ENCODE measurements at places on chromosomes 12 and 14.
A peak's percentile ranks its signal among the peaks of the same experiment; 100 is the strongest.

DNA sequence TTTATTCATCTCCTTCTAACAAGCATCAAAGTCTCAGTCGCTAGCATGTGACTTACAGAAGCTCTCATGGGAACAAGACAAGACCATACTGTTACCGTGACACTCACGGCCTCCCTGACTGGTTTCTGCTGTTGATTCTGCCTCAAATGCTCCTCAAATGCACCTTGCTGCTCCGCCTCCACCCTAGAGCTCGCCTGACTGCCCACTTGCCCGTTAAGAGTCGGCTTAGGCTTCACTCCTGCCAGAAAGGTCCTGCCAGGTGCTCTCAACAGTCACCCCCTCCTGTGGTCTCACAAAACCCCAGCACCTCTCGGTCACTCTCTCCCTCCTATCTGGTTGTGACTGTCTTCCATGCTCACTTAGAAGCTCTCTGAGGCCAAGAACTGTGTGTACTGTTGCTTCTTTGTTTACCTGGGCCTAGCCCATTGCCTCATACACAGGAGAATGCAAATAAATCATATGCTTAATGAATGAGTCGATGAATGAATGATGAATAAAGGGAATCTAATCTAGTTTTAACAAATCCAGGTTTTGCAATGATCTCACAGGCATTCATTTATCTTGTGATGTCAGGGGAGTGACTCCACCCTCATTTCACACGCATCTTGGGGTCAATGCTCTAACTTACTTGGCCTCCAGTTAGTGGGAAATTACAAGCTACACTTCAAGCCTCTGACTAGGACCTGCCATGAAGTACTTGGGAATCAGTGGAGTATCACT, 41.3 kb downstream of the SSH1 start:
- no peak for DNase-seq

DNA sequence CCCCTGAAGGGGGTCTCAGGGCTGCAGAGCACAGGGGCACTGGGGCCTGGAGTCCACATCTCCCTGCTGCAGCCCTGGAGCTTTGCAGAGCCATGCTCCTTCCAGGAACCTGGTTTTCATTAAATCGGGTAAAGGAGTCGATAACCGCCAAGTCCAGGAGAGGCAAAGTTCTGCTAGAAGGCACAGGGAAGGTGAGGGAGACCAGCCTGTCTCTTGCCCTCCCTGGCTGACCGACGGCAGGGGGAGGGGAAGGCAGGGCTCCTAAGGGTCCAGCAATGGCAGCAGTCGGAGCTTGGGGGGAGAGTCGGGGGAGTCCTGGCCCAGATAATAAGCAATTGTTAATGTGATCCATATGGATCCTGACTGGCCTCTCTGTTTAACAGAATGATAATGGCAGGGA, 3.0 kb downstream of the FIGNL2 start:
- DNase-seq = no peak

DNA sequence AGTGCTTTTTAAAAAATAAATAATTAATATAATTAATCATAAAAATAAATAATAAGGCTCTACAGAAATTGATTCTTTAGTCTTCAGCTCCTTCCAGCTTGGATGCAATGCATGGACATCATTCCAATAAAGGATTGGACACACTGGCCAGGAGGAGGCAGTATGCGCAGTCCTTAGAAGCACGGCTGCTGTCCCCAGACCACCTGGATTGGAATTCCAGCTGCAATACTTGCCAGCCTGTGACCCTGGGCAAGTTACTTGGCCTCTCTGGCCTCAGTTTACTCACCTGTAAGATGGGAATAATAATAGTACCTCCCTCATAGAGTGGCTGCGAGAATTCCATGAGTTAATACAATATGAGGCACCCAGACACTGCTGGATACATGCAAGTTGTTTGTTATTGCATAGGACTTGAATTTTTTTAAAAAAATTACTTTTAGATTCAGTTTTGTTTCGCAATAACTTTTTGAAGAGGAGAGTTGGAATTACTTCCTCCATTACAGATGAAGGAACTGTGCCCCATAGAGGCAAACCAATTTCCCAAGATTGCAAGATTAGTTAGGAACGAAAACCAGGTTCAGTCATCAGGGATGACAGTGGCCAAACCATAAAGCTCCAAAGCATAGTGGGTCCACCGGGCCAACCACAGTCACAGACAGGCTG, 12.2 kb downstream of the RPH3A start:
- DNase-seq = no peak

DNA sequence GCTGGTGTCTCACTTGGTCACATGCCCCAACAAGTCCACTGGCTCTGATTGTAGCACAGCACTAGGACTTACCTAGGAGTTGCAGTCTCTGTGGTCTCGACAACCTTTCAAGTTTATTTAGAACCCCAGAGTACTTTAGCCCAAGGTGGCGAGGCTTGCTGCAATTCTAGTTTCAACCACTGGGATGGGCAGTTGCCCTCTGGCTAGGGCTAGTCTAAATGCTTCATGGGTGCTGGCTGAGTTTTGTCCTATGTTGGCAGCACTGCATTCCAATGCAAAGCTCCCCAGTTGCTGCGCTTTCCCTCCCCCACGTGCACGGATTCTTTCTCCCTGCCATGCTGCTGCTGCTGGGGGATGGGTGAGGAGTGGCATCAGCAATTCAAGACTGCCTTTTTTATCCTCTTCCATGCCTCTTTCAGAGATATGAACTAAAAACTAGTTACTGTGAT, 207.9 kb downstream of the SYNE2 start:
- no peak for DNase-seq

GRCh38 chr12:65656156-65656882, 168.0 kb upstream of the HMGA2 start:
- DNase-seq = no peak

DNA sequence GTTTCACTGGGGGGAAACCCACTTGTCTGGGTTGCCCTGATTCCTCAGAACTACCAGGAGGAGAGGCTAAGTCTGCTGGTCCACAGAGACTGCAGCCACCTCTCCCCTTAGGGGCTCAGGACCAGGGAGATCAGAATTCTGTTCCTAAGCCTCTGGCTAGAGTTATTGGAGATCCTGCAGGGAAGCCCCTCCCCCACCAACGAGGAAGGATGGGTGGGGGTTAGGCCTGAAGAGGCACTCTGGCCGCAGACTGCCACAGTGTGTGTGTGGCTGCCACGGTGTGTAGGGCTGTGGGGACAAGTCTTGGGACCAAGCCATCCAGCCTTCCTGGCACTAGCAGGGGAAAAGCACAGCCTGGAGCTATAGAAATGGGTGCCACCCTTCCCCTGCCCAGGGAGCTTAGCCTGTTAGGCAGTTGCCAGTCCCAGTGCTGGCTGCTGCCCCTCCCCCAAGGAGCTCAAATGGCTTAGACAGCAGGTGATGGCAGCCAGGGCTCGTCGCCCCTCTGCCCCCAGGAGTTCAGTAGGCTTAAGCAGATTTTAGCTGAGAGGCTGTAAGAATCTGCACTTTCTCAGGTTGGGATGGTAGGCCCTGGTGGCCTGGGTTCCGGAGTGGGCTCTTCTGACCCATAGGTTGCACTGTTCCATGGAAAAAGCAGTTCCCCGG, 107.7 kb downstream of the ERGIC2 start:
- DNase-seq = no peak

- DNase-seq = no peak
Measured at GRCh38 chr12:57896115-57896433, 45.3 kb upstream of the ATP23 start.

GRCh38 chr12:71865757-71866536, 26.4 kb downstream of the TBC1D15 start:
- no peak for DNase-seq

GRCh38 chr12:43381879-43382278, 170.1 kb downstream of the ADAMTS20 start:
- no peak for DNase-seq

DNA sequence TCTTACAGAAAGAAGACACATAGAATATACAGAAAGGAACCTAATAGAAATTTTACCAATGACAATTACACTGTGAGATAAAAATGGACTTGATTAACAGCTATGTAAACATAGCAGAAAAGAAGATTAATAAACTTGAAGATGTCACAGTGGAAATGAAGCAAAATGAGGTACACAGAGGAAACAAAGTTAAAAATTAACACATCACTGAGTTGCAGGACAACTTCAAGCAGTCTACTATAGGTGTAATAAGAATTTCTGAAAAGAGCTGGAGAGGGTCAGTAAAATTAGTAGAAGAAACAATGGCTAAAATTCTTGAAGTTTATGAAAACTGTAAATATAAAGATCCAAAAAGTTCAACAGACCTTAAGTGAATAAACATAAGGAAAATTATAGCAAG, 738.7 kb downstream of the C12orf50 start:
- no peak for DNase-seq

DNA sequence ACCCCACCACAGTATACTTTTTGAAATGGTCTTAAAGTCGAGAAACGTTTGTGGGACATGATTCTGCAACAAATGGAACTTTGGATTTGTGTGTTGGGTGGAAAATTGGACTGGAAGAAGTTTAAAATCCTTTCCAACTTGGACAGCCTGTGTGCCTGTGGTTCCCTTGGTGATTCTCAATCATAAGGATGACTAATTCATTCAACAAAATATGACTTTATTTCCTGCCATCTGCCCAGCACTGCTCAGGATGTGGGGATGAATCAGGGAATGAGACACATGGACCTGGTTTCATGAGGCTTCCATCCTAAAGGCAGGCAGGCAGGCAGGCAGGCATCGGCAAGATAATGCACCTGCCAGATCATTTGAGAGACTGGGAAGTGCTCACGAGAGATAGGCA, 57.3 kb upstream of the TMEM132D start:
- no peak for DNase-seq

- DNase-seq = no peak
Measured at GRCh38 chr12:113058553-113058952, 2.0 kb downstream of the DTX1 start.

- DNase-seq = no peak
Measured at GRCh38 chr12:1350055-1350933, 244.1 kb downstream of the FBXL14 start.

DNA sequence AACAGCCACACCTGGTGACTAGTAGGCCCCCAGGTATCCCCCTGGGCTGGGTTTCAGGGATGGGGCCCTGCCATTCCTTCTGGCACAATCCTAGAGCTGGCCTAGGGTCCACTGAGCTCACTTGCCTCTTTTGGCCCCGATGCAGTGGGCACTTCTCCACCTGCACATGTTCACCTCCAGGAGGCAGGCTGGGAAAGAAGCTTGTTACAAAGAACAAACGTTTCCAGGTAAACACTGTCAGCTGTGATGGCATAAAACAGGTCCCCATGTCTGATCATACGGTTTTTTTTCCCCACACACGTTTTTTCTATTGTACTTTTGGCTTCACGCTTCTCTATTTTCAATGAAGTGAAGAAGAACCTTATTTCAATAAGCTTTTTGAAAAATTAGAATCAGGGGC, 15.8 kb upstream of the HVCN1 start:
- no peak for DNase-seq

GRCh38 chr12:31724557-31724956, 4.3 kb downstream of the AMN1 start:
- DNase-seq = no peak

DNA sequence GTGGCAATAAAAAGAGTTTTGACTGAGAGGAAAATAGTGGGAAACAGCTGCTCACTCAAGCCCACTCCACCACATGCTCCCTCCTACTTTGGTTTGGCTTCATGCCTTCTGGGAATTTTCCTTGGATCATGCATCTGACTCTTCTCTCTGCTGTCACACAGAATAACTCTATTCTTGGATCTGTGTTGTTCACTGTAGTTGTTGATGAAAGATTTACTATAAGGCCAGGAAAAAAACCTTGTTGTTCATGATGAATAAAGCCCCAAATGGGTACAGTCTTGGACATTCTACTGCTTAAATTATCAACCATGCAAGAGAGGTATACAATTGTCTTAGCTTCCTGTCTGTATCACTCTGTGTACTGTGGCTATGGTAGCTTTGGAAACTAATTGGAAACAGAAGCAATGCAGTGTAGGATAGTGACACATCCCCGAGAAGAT, 70.5 kb downstream of the TMX1 start:
- no peak for DNase-seq

GRCh38 chr12:15037091-15037687, 64.3 kb downstream of the PDE6H start:
- no peak for DNase-seq

DNA sequence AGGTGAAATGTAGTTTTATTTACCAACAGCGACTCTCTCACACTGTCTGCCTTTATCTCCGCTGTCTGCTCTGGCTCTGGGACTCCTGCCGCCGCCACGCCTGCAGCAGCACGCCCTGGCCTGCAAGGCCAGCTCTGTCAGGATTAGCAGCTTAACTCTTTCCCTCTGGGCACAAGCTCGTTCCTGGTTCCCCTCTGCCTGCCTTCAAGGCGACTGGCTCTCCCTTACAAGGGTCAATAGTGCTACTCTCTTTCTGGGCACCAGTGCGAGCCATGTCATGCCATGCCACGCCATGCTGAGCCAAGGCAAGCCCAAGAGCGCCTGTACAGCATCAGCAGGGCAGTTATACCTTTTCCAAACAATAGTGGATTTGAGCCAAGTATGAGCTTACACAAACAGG, 3.6 kb upstream of the CLEC2B start:
- DNase-seq = no peak

GRCh38 chr14:68507544-68508081, 285.3 kb downstream of the ZFP36L1 start:
- peak; percentile 37 for DNase-seq

DNA sequence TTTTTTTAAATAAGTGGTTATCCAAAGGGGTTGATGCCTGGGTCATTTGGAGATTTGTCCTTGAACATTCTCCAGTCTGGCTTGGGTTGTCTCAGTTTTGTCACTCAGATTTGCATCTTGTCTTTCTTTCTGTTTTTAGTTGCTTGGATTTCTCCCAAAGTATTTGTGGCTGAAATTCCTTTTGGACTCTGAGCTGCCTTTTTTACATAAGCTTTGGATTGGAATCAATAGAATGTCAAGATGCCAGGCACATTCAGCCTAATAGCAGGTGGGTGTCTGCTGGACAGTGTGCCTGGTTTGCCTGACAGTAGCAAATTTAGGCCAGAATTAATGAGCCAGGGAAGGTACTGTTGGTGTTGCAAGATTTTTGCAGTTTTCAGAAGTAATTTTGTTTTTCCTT, 50.0 kb downstream of the FLRT2 start:
- no peak for DNase-seq

- no peak for DNase-seq
Measured at GRCh38 chr14:93997916-93998870, 1.1 kb downstream of the CCDC197 start.

DNA sequence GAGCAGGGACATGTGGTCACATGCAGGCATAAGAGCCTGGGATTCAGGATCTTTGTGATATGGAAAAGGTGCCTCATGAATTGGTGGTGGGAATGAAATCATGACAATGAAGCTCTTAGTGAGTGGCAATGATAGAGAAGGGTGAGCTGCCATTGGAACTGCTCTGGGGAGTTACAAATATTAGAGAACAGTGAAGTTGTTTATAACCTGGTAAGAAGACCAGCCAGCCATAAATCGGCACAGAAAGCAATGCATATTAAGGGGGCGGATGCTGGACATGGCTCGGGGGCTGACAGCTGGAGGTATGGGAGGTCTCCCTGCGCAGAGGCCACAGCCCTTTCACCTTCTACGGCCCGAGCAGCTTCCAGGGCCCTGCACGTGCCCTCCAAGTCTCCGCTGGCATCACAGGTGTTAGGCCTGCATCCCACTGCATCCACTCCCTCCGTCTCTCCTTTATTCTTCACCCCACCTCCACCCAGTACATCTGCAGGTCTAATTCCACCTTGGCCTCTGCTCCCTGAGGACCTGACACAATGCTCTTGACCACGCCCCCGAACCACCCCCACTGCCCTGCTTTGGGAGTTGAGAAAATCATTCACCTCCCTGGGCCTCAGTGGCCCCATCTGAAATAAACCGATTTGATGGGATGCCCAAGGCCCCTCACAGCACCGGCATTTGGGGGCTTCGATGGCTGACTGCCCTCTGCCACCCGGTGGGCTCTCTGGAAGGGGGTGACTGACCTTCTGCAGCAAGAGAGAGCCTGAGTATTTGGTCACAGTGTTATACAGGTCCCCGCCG, 4.1 kb downstream of the CACNA2D4 start:
- DNase-seq = no peak
